Stimulated activated CD4-positive, alpha-beta T cell treated with anti-CD3 and anti-CD28 coated beads, Interleukin-2, amount 100 ng/mL, for 4 hours (primary cell): ENCODE measurements at places on chromosomes 7 and 10.
A peak's percentile ranks its signal among the peaks of the same experiment; 100 is the strongest.

DNA sequence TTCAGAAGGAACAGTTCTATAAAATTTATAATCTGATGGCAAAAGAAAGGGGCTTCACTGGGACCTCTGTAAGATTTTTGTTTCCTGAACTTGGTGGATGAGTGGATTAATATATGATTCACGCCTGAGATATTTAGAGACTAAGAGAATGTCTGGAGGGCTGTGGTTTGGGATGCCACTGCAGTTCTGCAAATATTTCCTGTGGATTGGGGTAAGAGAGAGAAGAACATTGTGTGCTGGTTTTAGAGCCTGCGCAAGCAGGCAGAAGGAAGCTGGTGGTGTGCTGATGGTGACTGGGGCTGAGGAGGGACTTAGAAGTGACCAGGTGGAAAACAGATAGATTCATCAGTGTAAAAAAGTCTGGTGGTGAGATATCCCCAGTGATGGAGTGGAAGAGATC, 87.0 kb downstream of the SUGCT start:
- no peak for DNase-seq

- DNase-seq, result no peak
Measured at GRCh38 chr7:107133396-107133795, 35.4 kb upstream of the HBP1 start.

- DNase-seq, result no peak
Measured at GRCh38 chr10:100043796-100044195, 34.0 kb upstream of the DNMBP start.

DNA sequence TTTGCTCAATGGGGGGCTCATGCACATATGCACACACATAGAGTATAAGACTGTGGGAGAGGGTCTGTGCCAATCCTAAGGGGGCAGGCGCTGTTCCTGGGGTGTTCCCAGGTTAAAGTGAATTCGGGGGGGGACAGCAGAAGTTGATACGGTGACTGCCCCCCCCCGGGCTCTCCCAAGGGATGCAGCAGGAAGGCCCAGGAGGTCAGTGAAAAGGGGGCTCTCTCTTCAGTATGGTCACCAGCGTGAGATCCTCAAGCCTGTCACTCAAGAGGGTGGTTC, 32.4 kb downstream of the SPDYE6 start:
- DNase-seq, result no peak

GRCh38 chr7:117698018-117698417, 175.2 kb downstream of the CTTNBP2 start:
- no peak for DNase-seq

DNA sequence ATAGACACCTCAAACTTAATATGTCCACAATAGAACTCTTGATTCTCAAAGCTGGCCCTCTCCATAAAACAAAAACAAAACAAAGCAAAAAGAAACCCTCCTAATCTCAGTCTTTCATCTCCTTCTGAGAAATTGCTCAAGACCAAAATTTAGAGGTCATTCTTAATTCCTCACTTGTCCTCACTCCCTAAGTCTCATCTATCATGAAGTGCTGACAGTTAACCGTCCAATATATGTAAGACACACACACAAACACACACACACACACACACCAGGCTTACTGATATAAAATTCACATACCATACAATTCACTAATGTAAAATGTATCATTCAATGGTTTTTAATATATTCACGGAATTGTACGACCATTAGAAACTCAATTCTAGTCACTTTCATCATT, 17.0 kb upstream of the SVIL start:
- no peak for DNase-seq

DNA sequence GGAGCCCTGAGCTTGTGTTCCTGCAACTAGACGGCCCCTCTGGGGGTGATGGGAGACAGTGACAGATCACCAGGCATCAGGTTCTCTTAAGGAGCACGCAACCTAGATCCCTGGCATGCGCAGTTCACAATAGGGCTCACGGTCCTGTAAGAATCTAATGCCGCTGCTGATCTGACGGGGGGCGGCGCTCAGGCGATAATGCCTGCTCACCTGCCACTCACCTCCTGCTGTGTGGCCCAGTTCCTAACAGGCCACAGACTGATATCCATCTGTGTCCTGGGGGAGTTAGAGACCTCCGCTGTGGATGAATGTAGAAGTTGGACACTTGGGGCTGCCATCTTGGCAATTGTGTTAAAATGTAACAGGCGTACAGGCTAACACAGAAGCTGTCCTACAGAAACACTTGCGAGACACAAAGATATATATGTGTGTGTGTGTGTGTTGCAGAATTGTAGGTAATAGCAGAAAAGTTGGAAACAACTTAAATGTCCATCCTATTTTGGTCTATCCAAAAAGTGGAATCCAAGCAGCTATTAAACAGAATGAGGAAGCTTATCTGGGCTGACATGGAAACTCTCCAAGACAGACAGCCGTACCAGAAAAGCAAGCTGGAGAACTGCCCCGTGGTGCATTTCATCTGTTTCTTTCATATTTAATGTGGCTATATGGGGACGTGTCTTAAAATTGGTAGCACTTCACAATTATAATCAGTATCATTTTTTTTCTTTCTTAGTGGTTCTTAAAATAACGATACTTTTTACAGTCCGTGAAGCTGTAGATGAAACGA, 82.8 kb downstream of the MKI67 start:
- DNase-seq, result no peak

- DNase-seq, result peak; percentile 56
Measured at GRCh38 chr10:43304687-43305333, 37.9 kb upstream of the RASGEF1A start.

DNA sequence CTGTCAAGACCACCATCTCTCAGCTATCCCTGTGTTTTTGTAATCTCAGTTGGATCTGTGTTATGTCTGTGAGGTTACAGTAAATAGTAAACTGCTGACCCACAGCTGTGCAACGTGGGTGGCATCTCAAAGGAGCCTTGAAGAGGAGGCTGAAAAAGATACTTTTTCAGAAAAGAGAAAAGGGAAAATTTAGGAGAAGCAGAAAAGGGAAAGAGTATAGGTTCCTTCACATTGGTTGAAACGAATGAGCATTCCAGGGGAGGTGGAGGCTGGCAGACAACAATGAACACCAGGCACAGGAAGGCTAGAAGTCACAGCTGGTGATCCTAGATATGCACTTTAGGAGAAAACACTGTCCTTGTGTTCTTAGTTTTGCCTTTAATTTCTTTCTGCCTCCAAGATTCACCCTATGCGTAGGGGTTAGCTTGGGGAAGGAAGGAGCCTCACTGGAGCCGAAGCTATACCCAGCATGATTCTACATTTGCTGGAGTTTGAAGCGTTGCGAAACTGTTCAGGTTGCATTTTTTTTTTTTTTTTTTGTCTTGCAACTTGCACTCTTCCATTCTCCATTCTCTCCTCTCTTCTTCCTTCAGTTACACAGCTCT, 18.3 kb downstream of the CPED1 start:
- no peak for DNase-seq

GRCh38 chr10:123786306-123786705, 105.3 kb downstream of the CPXM2 start:
- DNase-seq, result no peak

GRCh38 chr10:71512761-71513539, 116.2 kb downstream of the CDH23 start:
- DNase-seq, result no peak

DNA sequence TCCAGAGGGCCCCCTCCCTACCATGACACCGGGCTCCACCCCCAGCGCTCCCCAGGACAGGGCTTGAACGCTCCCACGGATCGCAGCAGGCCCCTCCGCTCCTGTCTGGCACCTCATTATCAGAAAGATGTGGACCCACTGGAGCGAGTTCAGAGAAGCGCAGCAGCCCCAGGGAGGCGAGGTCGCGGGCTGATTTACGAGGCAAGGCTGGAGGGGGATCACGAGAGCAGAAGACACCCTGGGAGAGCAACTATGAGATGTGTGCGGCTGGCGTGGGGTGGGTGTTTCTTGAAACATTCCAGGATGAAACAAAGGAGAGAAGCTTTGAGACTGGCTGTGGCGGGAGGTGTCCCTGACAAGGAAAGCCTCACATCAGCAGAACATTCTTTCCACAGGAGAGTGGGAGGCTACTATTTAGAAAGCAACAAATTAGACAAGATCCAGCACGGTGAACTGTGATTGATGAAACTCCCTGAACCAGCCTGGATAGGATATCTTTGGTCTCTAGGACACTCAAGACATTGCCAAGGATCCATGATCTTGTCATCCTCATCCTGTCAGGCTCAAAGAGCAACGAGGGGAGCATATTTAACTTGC, 66.0 kb downstream of the JCAD start:
- no peak for DNase-seq

- DNase-seq, result no peak
Measured at GRCh38 chr10:48651293-48651692, 33.4 kb upstream of the WDFY4 start.

GRCh38 chr7:73850781-73851207, 8.5 kb upstream of the METTL27 start:
- no peak for DNase-seq

- DNase-seq, result no peak
Measured at GRCh38 chr7:45662018-45662417, 87.8 kb downstream of the ADCY1 start.

- DNase-seq, result no peak
Measured at GRCh38 chr7:105298439-105298894, 90.3 kb downstream of the SRPK2 start.

DNA sequence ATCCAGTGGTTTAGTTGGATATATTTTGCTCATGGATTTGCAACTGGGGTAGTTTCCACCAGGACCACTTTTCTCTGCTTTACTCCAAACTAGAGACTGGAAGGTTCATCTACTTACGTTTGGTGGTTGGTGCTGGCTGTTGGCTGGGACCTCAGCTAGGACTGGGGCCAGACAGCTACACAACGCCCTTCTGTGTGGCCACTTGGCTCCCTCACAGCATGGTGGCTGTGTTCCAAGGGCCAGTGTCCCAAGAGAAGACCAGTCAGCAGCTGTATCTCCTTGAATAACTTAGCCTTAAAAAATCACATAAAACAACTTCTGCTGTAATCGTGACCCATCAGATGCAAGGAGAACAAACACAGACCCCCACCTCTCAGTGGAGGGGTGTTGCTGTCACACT, 4.2 kb upstream of the KCNH2 start:
- no peak for DNase-seq

GRCh38 chr7:41758321-41758720, 55.4 kb upstream of the INHBA start:
- DNase-seq, result no peak

- peak; percentile 6 for DNase-seq
Measured at GRCh38 chr7:156777364-156778069, 115.5 kb downstream of the LMBR1 start.

- DNase-seq, result no peak
Measured at GRCh38 chr7:142753366-142753765, 4.1 kb downstream of the PRSS1 start.

- no peak for DNase-seq
Measured at GRCh38 chr10:69780077-69780476, 21.6 kb upstream of the COL13A1 start.

- no peak for DNase-seq
Measured at GRCh38 chr10:132643709-132644526, 106.3 kb downstream of the INPP5A start.

DNA sequence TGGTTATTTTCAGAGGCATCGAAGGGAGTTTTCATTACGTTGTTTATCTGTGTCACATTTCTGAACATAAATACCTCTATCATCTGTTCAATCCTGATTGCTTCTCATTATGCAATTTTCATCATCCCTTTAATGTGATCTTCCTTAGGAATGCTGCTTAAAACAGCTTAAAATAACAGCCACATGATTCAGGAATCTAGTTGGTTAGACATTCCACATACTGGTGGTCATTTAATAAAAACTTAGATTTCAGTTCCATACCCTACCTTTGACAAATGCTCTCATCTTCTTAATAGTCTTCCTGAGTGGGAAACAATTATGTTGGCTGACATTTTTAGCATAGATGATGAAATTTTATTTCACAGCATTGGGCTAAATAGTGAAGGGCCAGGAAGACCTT, 191.3 kb upstream of the CDCA7L start:
- DNase-seq, result no peak

DNA sequence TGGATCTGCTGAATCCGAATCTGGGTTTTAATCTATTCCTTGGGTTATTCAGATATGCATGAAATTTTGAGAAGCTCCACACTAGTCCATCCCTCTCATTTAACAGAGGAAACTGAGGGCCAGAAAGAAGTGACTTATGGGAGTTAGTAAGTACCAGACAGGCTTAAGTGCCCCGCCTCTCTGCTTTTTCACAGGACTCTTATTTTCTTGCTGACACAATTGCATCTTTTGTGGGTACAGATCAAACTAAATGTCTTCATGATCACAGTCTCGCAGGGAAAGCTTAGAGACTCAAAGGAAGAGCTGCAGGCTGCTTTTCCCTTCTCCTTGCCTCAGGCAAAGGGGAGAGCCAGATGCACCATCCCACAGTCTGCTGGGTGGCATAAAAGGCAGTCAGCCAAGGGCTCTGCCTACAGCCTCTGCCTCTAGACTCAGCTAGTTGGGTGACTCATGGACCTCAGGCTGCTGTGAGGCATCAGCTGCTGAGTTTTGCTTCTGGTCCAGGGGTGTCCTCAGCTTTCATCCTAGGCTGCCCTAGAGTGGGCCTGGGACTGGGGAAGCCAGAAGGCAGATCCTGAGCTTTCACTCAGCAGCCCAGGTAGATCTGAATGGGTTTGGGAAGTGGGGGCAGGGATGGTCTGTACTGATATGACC, 11.6 kb downstream of the GOLGA7B start:
- no peak for DNase-seq

DNA sequence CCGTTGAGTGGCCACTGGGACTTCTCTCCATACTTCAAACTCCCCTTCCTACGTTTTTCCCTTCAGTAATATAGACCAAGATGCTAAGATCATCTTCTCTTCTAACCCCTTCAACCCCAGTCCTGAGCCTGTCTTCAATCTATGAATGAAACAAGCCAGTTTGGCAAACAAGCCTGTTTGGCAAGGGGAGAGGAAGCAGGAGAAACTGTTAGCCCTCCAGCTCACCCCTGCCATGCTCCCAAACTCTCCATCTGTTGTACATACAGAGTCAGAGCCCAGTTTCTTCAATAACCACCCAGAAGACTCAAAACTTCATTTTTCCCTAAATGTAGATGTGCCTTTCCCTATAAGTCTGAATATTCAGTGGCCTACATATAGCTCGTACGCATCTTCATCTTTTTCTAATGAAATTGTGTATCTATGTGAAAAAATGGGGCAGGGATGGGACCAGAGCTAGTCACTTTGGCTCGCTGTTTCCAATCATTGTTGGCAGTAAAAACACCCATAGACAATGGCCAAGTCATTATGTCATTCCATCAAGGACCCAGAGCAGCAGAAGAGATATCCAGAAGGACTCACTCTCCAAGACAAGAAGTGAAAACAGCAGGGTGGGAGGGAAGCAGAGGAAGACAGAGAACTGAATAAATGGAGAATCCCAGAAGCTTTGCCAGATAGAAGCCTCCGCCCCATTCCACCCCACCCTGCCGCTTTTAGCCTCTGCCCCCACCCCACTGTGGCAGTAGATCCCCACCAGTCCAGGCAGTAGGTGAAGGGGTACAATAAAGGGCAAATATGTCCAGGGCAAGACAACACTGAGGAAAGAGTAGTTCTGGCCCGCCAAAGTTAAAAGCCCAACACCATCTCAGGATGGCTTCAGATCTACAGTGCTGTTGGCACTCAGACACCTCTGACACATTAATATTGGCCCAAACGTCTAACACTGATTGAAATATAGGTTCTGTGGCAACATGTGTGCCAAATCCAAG, 87.3 kb downstream of the DOCK4 start:
- DNase-seq, result no peak

GRCh38 chr10:112914288-112914952, 35.6 kb upstream of the TCF7L2 start:
- DNase-seq, result no peak

GRCh38 chr7:27155816-27156507, 513 bp downstream of the HOXA7 start:
- no peak for DNase-seq

GRCh38 chr7:113955157-113955556, 36.3 kb upstream of the PPP1R3A start:
- no peak for DNase-seq

- DNase-seq, result no peak
Measured at GRCh38 chr10:70508912-70509756, 30.6 kb downstream of the PALD1 start.
